ENCODE measurements at places on chromosomes 16 and 17.

GRCh38 chr17:75896415-75897159 lies at the start of gene TRIM65:
Gene TRIM65 (minus strand): TSS chr17:75896951. CDS start chr17:75896937, 14 bp downstream.
- DNase-seq, result peak; percentile 23

DNA sequence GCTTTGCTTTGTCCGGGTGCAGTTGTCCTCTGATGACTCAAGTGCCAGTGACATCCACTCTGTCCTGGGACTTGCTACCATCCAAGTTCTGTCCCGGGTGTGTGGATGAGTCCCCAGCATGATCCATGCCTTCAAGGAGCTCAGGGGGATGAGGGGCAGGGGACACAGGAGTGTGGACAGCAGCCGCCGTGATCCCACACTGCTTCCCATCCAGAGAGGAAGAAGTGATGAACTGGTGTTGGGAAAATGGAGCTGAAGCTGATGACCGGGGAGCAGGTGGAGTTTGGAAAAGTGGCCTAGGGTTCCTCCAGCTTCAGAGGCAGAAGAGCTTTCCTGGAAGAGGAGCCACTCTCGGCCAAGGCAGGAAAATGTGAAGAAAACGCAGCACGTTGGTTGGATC lies 249.6 kb upstream of the TNRC6C start:
- DNase-seq, result no peak

GRCh38 chr17:39002991-39003715 lies 36.0 kb upstream of the FBXO47 start:
- no peak for DNase-seq

GRCh38 chr17:22273308-22273707 lies 581.0 kb downstream of the KCNJ18 start:
- DNase-seq, result no peak

DNA sequence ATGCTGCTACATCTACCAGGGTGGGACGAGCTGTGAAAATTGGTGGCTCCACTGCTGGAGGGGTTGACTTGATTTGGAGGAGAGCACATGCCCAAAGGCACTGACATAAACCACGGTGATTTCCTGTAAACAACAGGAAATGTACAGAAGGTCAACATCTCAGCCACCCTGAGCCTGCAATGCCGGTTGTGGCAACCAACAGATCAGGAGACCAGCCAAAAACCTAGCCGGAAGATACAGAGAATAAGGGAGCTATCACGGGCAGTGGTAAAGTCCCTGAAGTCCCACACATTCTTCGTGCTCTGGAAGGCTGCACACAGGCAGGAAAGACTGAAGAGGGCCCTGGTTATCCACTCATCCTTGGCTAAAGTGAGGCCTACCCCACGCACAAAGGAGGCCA lies 56.2 kb downstream of the ADCY9 start:
- DNase-seq, result no peak

GRCh38 chr17:19336938-19337711 lies 25.4 kb downstream of the B9D1 start:
- no peak for DNase-seq

DNA sequence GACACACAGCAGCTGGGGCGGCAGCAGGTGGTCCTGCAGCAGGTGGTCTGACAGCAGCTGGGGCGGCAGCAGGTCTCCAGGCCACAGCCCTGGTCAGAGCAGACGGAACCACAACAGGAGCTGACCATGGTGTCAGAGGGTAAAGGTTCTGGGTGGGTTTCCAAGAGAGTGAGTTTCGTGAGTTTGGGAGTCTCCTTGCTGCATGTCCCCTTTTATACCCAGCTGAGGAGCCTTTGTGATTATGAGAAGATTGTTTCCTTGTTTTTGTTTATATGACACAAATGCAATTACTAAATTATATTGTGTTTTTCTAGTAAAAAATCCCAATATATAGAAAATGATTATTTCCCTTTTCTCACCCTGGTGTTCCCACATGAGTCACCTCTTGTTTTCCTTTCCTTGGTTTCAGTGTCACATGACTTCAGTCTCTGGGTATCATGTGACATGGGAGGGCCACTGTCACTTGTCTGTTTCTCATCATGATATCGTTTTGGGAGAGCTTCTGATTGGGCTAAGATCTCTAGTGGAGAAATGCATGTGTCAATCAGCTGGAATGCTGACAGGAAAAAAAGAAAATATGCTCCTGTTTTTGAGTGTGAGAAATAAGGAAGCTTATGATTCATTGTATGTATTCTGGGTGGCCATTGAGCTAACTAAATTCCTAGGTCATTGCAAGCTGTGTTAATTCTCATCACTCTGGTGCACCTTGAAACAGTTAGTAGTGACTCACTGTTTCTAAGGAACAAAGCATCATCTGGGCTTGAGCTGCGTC lies at the start of gene KRTAP4-6:
KRTAP4-6 (minus strand) TSS at position 185 of the 772 bp plus-strand sequence; CDS start at position 128, 57 bp downstream.
- DNase-seq, result peak; percentile 64

DNA sequence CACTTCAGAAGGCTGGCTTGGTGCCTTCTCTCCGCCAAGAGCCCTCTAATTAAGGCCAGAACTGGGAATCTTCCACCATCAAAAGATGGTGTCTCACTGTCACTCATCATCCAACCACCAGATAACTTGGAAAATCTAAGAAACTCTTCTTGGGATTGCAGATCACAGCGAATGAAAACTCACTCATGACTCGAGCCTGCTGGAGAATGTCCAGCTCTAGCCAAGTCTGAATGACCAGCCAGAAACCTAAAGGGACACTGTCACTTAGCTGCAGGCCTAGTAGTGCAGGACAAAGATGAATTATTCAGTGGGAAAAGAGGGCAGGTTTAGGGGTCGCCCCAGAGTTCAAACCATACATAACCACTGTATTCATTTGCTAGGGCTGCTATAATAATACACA lies 107.8 kb downstream of the XYLT1 start:
- no peak for DNase-seq

DNA sequence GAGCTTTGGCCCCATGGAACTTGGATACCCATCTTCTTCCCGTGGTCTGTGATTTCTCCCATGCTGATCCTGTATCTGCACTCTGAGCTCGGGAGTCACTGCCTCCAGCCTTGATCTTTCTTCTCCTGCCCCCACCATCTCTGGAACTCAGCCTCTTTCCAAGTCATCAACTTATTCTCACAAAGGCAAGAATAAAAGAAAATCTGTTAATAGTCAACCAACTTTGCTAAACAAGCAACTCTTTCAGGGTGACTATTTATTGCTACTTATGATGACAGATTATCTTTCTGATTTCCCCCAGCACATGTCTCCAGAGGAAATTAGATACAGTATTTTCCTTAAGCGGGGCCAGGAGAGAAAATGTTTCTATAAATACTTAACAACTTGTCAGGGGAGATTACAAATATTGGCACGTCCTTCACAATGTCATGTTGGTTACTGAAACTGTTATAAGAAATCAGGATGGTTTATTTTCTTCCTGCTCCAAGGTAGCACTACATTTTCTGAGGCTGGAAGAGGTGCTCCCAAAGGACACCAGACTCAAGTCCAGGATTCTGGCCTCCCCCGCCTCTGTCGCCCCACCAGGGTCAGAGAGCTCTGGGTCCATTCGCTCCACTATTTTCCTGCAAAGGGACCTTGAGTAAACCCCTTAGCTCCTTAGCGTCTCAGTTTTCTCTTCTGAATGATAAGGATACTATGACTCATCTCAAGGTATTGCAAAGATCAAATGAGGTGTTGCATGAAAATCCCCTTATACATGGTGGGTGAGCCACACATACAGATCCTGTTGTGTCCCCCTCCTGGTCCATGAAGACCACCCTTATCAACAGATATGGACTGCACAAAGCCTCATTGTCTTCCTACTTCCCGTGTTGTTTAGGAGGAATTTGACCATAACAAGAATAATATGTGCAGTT lies 205.2 kb upstream of the WSCD1 start:
- DNase-seq, result no peak

DNA sequence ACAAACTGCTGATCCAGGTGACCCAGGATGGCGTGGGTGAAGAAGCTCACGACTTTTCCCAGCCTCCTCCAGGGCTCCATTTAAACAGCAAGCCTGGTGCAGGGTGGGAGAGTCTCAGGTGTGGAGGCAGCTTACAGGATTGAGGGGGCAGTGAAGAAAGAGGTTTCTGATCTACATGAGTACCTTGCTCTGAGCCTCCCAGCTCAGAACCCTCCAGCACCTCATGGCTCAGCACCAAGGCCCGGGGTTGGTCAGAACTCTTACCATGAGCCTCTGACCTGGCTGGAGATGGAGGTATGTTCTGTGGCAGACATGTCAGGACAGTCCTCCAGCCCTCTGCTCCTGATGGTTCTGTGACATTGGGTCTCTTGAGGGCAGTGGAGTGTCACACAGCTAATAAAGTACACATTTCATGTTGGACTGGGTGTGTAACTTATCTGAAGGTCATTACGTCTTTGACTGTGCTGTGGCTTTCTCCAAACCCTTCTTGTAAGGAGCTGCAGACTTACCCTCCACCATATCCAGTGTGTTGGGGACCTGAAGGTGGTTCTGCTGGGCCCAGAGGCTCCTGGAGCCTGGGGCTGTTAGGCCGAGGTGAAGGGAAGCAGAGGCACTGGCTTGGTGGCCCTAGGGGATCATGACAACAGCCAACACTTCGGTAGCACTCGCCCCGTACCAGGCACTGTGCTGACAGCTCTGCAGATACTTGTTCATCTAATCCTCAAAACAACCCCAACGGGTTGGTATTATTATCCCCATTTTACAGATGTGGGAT lies 3.8 kb upstream of the DCAF7 start:
- DNase-seq, result no peak

DNA sequence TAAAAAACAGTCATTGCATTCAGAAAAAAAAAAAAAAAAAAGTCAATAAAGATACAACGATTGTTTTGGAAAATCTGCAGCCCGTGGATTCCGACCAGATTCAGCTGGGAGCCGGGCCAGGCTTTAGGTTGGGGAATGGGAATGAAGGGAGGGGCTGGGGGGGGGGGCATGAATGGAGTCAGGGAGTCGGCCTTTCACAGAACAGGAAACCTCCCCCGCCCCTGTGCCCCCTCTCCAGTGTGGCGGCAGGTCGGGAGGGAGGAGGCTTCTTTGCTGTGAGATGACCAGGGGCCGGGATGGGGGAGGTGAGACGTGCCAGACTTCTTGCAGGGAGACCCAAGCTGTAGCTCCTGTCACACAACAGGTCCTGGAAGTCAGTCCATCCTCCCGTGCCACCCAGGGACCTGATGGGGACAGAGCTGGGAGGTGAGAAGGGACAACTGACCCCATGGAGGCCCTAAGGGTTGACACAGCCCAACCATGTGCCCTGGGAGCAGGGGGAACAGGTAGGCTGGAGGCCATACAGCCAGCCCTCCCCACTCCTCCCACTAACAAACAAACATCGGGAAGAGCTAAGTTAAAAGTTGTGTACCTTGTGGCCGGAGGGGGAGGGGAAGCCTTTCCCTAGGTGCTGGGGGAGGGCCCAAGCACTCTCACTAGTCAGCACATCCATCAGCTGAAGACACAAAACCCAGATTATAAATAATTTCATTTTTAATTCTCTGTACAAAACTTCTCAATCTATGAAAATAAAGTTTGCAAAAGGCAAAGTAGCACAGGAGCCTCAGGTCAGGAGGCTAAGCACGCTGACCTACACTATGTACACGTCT lies 25.2 kb downstream of the SREBF1 start:
- DNase-seq, result no peak

GRCh38 chr17:33652731-33653398 lies 359.8 kb upstream of the ASIC2 start:
- DNase-seq, result no peak

- DNase-seq, result no peak
Observed at GRCh38 chr17:50631908-50632571, 2.6 kb upstream of the ABCC3 start.

- no peak for DNase-seq
Observed at GRCh38 chr17:38751808-38752307, 683 bp upstream of the PSMB3 start.

GRCh38 chr16:71338193-71338592 lies 20.3 kb upstream of the CALB2 start:
- DNase-seq, result no peak

GRCh38 chr17:45948498-45948880 lies 50.6 kb upstream of the STH start:
- no peak for DNase-seq

DNA sequence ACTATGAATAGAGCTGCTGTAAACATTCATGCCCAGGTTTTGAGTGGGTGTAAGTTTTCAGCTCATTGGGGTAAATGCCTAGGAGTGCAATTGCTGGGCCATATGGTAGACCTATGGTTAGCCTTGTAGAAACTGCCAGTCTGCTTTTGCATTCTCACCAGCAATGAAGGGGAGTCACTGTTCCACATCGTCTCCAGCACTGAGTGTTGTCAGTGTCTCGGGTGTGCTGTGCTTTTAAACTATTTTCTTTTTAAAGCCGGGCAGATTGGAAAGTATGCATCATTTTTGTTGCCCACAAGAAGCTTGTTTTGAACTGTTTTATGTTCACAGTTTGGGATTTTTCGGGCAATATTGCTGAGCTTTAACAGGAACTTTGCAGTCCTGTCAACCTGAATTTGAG lies 7.9 kb downstream of the RMI2 start:
- no peak for DNase-seq

- DNase-seq, result no peak
Observed at GRCh38 chr16:21158208-21159110, at the start of gene LDAF1. Gene LDAF1 (plus strand): TSS chr16:21158674. CDS start chr16:21161183, 2,509 bp downstream.

GRCh38 chr16:77223184-77223583 lies 24.0 kb downstream of the SYCE1L start:
- DNase-seq, result no peak

- DNase-seq, result no peak
Observed at GRCh38 chr17:34607917-34608316, 28.5 kb downstream of the TMEM132E start.

GRCh38 chr17:82315703-82316358 lies 1.6 kb downstream of the CD7 start:
- DNase-seq, result no peak

- DNase-seq, result no peak
Observed at GRCh38 chr17:34485999-34486398, 93.4 kb upstream of the TMEM132E start.

- DNase-seq, result no peak
Observed at GRCh38 chr17:45087504-45087975, 26.4 kb downstream of the NMT1 start.

- no peak for DNase-seq
Observed at GRCh38 chr17:83057397-83057761, 22.0 kb upstream of the METRNL start.

- DNase-seq, result no peak
Observed at GRCh38 chr16:3520841-3521240, 20.0 kb downstream of the CLUAP1 start.

DNA sequence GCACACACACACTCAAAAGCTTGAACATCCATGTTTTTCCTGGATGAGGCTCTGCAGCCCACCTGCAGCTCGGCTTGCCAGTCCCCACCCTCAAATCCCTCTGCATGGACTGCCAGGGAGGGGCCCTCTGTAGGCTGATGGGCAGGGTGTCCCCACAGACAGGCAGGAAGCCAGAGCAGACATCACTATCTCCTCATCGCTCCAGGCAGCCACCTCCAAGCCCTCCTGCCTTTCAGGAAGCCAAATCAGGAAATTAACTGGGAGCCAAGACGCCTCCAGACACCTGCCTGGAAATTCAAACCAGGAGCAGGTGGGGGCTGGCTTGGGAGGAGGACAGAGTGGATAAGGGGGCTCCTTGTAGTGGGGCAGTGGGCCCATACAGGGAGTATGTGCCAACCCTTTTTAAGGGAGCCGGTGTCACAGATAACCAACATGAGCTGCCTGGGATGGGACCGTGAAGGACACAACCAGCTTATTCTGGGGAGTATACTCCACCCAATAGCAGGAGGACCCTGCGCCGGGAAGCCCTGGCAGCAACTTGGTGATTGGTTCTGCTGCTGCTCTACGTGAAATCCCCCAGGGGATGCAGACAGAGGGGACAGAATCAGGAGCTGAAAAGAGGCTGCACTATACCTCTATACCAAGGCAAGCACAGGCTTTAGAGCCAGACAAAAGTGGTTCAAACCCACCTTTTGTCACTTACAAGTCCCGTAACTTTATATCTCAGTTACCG lies 139.1 kb downstream of the CCT6B start:
- DNase-seq, result no peak
